ENCODE measurements at places on chromosomes 4 and X.

GRCh38 chr4:54333657-54334056 lies 104.6 kb downstream of the PDGFRA start:
- DNase-seq, result no peak

GRCh38 chr4:120919358-120919757 lies 3.2 kb downstream of the PRDM5 start:
- no peak for DNase-seq

- no peak for DNase-seq
Observed at GRCh38 chr4:38105475-38106220, 145.4 kb downstream of the PTTG2 start.

DNA sequence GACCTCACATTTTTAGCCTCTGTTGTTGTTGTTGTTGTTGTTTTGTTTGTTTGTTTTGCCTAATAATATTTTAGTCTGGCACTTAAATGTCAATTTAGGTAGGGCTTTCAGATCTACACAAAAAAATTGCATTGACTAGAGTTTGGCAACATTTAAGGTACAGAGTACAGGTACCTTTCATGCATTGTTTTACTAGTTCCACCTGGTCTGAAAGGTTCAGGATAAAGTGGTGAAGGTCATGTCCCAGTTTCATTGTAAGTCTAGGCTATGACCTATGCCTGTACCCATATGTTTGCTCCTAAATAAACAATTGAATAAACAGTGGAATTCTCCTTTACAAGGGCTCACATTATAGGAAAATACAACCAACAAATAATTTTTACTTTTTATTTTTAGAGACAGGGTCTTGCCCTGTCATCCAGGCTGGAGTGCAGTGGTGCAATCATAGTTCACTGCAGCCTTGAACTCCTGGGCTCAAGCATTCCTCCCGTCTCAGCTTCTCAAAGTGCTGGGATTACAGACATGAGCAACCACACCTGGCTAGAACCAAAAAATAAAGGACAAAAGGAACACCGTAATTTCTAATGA lies 13.8 kb downstream of the RNF128 start:
- no peak for DNase-seq

GRCh38 chrX:24341795-24342194 lies 18.6 kb upstream of the SUPT20HL1 start:
- DNase-seq, result no peak

- DNase-seq, result no peak
Observed at GRCh38 chrX:41391606-41392005, 55.5 kb upstream of the NYX start.

GRCh38 chr4:16461362-16461761 lies 235.1 kb upstream of the TAPT1 start:
- DNase-seq, result no peak

DNA sequence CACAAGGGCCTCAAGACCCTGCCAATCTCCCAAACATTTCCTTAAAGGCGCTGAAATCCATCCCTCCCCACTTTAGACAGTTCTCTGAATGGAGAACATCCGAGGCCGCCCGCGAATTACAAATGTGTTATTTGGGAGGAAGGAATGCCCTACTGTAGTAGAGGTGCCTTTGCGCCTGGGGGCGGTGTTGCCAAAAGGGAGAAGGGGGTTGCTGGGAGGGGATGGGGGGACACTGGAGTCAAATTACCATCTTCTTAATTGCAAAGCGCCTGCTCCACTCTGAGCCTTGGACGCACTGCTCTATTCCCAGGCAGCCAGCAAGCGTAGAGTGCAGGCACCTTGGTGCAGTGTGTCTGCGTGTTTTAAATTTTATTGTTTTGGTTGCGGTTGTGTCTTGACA lies 2.7 kb downstream of the TMEM255A start:
- no peak for DNase-seq

GRCh38 chr4:144819591-144819990 lies 173.6 kb downstream of the HHIP start:
- DNase-seq, result no peak

GRCh38 chr4:114494246-114494803 lies 104.3 kb upstream of the UGT8 start:
- no peak for DNase-seq

- DNase-seq, result no peak
Observed at GRCh38 chr4:189062047-189062820, 878.4 kb upstream of the FRG1 start.

DNA sequence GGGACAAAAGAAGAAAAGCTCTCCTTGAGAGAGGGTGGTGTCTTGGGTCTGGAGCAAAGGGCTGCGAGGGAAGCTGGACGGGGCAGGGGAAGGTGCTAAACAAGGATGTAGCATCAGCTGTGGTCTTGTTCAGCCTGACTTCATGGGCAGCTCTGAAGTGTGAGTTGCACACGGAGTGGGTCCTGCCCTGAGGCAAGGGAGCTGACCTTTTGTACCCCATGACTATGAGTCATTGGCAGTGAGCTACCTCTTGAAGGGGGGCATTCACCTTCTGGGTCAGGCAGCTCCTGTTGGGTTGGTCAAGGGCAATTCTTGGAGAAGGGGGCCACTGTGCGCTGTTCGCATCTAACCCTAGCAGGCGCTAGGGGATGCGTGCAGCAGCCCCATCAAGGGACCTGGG lies 151.8 kb downstream of the SMIM20 start:
- DNase-seq, result no peak

DNA sequence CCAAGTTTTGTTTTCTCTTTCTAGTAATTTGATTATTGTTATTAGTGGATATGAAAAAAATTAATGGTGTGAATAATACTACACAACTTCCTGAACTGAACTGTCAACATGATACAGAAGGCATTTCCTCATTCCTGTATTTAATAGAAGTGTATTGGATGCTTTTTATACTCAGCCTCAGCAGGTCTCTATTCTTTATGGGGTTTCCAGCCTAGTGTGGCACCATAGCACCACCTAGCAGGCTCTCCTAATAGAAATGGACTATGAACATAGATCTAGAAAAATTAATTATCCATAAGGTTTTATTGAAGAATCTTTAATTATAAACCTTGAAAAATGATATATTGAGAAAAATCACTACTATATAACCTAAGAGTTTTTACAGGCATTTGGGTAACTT lies 52.4 kb downstream of the GLRB start:
- DNase-seq, result no peak

DNA sequence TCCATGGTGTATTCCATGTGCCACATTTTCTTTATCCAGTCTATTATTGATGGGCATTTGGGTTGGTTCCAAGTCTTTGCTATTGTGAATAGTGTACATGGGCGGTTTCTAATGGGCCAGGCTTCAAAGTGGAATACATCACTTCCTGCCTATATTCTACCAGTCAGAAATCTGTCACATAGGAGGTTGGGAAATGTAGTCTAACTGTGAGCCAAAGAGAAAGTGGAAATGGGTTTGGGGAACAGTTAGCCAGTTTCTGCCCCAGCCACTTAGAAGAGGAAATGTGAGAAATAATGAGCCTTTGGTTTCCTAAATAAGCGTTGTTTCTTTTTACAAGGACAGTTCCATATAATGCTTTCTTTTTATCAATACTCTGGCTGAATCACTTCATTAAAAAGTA lies 85.1 kb upstream of the AP1S2 start:
- no peak for DNase-seq

DNA sequence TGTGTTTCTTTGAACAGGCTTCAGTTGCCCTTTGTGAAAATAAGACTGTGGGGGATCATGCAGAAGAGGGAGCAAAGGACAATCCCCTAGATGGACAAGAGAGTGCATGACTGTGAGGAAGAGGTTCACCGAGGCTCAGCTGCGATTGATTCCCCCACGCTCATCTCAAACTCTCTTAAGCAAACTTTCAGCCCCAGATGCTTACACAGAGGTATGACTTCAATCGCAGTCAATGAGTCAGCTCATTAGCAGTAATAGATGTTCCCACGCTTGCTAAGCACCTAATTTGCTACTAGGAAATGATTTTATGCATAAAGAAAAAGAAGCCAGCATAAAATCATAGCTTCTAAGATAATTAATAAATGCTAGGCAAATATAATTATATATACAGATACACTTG lies 2256.1 kb upstream of the AGA start:
- DNase-seq, result no peak

DNA sequence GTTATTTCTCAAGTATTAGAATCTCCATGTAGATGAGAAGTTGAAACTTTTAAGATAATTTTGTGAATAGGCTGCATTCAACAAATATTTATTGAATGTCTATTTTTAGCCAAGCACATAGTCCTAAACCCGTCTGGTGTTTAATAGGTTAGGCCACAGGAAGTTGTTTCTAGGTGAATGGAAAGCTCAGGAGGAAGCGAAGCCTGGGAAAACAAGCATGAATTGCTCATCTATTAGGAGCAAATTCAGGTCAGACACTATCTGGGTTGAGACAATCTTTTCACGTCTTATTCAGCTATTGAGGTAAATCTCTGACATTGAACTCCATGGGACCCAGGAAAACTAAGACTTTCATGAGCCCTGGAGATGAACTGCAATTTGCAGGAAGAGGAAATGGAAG lies 43.1 kb upstream of the FREM3 start:
- DNase-seq, result no peak
